ENCODE measurements at places on chromosomes 16 and 17. TPM values are rescaled to one million over a fixed set of nuclear protein-coding genes. Genes with fewer than 3 reads are reported as not detected.

DNA sequence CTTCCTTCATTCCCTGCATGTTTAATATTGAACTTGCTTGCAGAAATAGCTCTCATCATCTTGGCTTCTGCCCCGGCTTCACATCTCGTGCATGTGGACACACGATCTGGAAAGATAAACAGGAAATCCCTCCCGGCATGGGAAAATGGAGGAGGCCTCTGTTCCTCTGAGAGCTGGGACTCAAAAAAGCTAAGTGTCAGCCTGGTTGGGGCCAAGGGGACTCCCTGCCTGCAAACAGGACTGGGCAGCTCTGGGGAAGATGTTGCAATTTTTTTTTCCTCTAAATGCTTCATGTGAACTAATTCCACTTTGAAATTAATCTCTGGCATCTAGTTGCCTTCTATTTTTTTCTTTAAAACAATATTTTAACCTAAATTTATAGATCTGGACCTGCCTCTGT lies 24.8 kb downstream of the ITPRIPL2 start:
- DNase-seq = peak; percentile 71

DNA sequence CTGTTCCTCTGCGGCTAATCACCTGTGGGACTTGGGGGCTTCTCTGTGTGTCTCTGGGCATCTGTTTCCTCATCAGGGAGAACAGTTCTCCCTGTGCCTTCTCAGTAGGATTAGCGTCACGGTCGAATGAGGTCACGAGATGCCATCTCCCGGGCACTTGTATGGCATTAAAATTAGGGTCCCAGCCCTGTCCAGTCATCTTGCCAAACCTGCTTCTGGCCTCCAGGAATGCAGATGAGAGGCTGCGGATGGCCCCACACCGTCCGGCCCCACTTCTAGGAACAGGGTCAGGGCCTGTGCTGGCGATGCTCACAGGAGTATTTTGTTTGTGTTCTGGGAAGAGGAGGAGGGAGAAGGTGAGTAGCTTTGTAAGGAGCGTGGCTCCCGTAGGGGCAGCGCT lies 58.5 kb downstream of the OR1D5 start:
- DNase-seq = peak; percentile 30

GRCh38 chr16:74186561-74186971 lies 110.0 kb upstream of the PSMD7 start:
- no peak for DNase-seq

Gene SMIM36
- not detected for total RNA-seq

Gene CIBAR2
- not detected for total RNA-seq

Gene RAB37
- total RNA-seq = 2.1 TPM
